ENCODE measurements at places on chromosomes 4 and X.

DNA sequence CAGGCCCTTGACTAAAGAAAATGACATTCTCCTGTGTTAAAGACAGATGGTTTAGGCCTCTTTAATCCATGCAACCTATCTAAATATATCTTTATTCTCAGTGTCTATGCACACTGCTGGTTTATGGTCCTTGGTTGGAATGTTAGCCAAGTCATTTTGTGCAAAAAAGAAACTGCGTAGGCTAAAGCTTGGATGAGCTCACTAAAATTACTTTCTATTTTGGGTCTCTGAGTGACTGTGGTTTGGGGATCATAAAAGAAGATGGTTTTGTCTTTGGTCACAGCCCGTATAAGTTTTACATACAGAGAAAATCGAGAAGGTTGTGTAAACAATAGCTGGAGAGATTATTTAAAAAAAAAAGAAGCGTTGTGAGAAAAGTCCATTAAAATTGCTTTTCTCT is 443.6 kb downstream of the UBE2NL start:
- peak; percentile 0 for DNase-seq

DNA sequence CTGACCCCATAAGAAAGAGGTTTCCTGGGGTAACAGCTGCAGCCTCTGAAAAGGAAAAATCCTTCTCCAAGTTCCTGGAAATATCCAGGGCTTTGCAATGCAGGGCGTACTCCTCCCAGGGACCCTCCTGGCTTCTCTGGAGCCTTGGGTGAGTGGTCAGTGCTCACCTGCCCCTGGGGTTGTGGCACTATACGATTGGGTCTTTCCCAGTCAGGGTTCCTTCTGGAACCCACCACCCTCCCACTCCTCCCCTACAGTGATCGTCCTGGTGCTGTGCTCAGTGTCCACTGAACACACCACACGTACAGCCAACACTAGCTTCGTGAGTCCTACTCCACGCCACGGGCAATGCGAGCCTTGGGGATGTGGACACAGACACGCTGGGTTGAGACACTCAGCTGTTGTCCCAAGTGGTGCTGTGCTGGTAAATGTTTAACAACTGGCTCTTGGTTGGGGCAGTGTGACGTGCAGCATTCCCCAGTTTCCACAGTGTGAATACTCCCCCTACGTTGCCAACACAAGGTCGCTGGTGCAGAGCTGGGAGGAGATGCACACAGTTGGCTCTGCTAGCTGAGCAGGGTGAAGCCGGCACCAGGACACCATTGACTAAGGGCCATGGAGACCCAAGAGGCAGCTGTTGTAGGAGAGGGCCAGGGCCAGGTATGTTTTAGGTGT is 65.4 kb downstream of the HTRA3 start:
- no peak for DNase-seq

DNA sequence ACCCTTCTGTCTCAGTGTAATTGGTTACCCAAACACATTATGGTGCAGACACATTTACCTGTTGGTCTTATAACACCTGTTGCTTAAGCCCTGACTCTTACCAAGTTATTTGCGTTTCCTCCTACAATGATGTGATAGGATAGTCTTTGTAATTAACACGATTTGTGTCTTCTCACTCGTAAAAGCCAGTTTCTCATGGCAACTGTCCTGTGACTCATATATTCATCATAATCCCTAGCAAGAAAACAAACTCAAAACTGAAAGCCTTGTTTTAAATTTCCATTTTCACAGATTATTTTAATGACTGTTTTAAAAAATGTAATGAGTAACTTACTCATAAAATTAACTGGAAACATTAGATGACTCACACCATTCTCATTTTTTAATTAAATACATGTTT is 495.2 kb downstream of the NLGN4X start:
- no peak for DNase-seq

DNA sequence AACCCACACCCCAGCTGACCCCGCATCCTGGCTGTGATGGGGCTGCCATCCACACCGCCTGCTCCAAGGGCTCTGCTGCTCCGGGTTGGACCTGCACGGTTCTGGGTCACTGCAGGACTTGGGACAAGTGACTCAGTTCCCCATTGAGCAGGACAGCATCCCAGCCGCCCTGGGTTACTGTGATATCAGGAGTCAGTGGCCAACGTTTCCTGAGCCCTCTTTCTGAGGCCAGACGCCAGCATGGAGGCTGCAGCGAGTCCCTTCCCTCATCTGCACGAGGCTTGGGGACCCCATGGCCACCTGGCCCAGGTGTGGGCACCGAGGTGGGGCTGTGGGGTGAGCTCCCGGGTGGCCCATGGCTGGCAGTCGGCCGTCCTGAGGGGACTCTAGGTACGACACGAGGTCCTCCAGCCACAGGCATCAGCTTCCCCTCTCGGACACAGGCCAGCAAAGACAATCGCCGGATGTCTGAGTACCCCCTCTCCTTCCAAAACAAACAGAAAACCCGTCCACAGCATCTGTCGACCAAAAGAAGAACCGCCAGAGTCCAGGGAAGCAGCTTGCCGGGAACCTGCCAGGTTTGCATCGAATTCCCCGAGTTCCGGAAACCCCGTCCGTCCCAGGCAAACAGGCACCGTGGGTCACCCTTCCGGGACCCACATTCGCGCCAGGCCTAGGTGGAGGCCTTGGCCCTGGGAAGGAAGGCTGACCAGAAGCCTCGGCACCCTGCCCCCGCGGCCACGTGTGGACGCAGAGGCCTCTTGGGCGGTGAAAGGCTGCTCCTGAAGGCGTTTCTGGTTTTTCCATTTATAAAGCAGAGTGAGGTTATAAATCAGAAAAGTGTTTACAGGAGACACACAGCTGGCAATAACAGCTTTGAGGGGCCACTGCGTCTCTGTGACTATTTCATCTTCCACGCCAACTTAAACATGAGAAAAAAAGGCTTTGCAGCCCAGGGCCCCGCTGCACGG is 136.0 kb downstream of the FAM53A start:
- no peak for DNase-seq

GRCh38 chr4:183738081-183738673 is 79.1 kb downstream of the TRAPPC11 start:
- DNase-seq = no peak

- DNase-seq = peak; percentile 48
Observed at GRCh38 chr4:177367336-177367735, 57.7 kb downstream of the NEIL3 start.

GRCh38 chr4:38663801-38664705 is at the start of gene KLF3:
TSS of gene KLF3 (plus strand) at chr4:38664199. CDS start at chr4:38680626, 16,427 bp downstream.
- peak; percentile 80 for DNase-seq

DNA sequence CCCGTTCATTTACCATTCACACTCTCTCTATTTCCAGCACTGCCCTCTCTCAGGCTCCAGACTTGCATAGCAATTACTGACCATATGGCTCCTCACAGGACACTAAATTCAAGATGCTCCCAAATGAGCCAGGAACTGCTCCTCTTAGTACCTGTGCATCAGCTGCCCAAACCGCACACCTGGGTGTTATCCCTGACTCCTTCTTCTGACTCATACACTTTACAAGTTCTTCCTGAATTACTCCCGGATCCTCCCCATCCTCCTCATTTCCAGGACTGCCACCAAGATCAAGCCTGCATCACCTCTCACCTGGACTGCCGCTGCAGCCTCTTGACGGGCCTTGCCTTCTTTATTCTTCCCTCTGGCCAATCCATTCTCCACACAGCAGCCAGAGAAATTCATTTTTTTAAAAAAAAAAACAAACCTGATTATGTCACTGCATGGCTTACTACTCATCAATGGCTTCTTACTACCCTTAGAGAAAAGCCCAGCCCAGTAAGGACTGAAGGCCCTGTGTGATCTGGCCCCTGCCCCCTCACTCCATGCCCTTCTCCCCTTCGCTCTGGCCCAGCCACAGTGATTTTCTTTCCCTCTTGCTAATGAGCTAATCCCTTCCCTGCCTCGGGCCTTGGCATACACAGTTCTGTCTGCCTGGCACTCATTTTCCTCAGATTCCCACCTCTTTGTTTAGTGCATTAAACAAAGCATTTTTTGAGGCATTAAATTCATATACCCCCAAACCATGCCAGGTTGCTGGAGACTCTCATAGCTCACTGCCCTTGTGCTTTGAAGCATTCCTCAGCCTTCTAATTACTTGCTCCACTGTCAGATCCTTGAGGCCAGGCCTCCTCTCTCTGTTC is 92.0 kb downstream of the PDGFRA start:
- DNase-seq = no peak

DNA sequence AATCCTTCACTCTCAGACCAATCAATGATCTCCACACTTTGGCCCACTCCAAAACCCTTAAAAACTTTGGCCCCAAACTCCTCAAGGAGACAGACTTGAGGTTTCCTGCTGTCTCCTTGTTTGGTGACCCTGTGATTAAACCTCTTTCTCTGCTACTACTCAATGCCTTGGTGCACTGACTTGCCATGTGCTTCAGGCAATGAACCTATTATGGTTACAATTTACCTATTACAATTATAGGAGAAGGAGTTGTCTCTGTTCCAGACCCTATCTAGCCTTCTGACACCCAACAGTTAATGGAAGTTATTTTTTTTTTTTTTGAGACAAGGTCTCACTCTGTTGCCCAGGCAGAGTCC is 263.1 kb downstream of the STIM2 start:
- no peak for DNase-seq

- peak; percentile 82 for DNase-seq
Observed at GRCh38 chrX:100649550-100650356, 5.8 kb downstream of the SRPX2 start.
